ENCODE measurements at places on chromosomes 5 and 9.

- DNase-seq: no peak
Observed at GRCh38 chr5:66802941-66803340, 206.7 kb downstream of the MAST4 start.

GRCh38 chr5:81425569-81425968 is 31.6 kb upstream of the ACOT12 start:
- DNase-seq: peak; percentile 85

GRCh38 chr5:6187501-6187900 is 190.8 kb downstream of the MED10 start:
- DNase-seq: no peak

DNA sequence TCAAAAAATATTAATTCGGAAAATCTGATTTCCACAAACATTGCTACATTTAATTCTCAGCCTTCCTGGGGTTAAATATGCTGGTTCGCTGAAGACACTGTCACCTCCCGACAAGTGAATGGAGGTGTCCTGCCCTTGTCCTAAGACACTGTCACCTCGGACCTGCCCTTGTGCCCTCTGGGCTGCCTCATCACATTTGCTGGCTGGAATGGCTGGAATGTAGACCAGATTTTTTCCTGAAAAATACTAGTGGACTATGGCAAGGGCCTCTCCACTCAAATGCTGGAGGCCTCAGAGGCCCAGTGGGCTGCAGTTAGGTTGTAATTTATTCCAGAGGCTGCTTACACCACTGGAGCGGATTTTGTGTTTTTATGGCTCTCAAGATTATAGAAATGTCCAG is 28.2 kb downstream of the CACNA1B start:
- no peak for DNase-seq

- no peak for DNase-seq
Observed at GRCh38 chr5:28958581-28958980, 1920.2 kb upstream of the CDH9 start.

GRCh38 chr5:10393491-10393890 is 40.0 kb downstream of the MARCHF6 start:
- no peak for DNase-seq

DNA sequence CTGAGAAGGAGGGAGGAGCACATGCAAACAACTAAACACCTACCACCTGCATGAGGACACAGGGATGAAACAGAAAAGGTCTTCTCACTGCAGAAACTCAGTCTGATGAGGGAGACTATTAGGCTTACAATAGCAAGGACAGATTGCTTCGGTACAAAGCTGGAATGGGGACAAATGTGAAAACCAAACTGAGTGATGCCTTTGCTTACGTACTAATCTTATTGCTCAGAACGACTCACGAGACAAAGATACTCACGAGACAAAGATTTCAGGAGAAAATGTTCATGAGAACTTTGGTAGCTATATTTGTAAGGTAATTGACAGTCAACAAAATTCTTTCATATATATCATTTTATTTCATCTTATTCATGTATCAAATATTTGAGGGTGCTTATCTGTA is 71.9 kb upstream of the TAF1L start:
- DNase-seq: no peak

DNA sequence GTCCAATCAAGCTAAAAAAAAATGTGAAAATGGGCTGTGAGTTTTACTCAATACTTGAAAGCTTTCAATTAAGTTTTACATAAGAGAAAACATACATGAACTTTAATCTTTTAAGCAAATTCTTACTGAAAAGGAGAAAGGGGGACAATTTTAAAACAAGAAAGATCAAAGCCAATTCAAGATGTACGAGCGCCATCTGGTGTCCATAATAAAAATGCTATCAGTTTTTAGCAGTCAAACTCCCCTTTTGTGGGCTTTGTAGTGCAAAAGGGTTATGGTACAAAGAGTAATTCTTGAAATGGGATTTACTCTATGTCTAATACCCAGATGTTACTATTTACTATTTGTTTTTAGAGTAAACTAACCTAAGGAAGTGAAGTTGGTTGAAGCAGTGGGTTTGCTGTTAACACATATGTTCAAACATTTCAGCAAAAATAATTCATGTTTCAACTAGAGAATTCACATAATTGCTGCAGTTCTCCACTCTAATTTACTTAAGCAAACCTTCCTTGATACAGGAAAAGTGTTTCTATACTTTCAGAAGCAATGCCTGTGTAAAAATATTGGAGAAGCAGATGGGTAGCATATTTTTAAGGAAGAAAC is 228.2 kb upstream of the TYRP1 start:
- peak; percentile 58 for DNase-seq

- DNase-seq: no peak
Observed at GRCh38 chr5:158421319-158421718, 562.4 kb upstream of the CLINT1 start.

GRCh38 chr5:123561230-123561629 is 49.3 kb downstream of the CSNK1G3 start:
- no peak for DNase-seq

GRCh38 chr5:35854248-35854647 is 2.4 kb upstream of the IL7R start:
- DNase-seq: no peak

DNA sequence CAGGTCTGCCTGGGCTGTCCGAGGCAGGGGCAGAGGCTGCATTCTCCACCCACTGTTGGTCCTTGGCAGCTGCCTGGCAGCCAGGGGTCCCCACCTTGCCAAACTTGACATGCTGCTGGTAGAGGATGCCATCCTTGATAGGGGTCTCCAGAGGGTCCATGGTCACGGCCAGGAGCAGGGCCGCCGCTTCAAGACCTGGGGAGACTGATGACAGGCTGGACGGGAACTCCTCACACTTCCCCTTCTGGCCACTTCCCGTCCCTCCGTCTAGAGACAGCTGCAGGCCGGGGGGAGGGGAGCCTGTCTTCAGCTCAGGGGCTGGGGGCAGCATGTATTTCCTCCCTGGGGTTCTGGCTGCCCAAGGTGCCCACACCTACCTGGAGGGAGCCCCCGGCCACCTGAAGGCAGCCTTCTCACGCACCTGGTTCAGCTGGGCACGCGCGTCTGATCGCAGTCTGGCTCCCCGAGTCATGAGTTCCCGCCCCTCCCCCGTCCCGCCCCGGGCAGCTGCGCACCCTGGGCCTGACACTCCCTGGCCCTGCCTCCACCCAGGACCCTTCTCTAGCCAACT is at the start of gene DOK3:
Gene DOK3 (minus strand): TSS at position 446 of the 571 bp plus-strand sequence. CDS start 286 bp downstream, at position 160.
- peak; percentile 70 for DNase-seq

GRCh38 chr9:31137176-31138160 is 1247.0 kb upstream of the ACO1 start:
- DNase-seq: peak; percentile 25

GRCh38 chr5:98519571-98519970 is 253.9 kb upstream of the RGMB start:
- no peak for DNase-seq

DNA sequence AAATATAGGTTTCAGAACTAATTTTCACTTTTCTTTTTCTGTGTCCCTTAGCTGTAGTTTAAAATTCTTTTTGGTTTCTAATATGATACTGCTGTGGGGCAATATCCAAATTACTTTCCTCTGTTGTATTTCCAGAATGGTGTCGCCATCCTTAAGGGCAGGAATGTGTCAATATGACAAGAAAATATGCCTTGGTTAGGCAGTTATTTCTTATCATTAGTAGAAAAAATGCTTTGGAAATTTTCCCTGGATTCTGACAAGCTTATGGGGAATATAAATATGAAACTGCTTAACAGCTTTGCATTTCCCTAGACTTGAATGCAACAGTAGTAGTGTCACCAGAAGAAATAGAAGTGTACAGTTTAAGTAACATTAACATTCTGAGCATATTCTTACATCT is 29.4 kb downstream of the ANKRD34B start:
- DNase-seq: no peak

GRCh38 chr9:73543727-73544126 is 392.1 kb downstream of the ANXA1 start:
- DNase-seq: no peak

- peak; percentile 10 for DNase-seq
Observed at GRCh38 chr5:116626272-116626723, 51.7 kb upstream of the SEMA6A start.

GRCh38 chr5:139783436-139783965 is 12.1 kb upstream of the PSD2 start:
- no peak for DNase-seq

- DNase-seq: no peak
Observed at GRCh38 chr5:133387621-133388020, 224.7 kb downstream of the FSTL4 start.

DNA sequence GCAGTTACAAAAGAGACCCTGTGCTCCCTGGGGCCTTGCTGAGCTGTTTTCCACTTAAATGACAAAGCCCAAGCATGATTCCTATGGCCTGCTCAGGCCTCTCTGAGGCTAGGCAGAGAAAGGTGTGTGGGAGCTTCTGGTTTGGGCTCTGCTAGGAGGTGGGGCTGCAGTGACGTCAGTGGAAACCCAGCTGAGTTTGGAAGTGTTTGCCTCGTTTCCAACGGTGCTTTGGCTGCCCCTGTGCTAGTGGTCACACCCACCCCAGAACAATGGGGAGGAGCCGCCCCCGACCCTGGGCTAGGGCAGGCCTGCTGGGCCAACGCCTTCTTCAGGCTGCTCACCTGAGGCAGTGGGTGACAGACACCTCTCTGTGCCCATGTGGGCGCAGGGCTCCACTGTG is 10.4 kb downstream of the ANGPTL2 start:
- no peak for DNase-seq

DNA sequence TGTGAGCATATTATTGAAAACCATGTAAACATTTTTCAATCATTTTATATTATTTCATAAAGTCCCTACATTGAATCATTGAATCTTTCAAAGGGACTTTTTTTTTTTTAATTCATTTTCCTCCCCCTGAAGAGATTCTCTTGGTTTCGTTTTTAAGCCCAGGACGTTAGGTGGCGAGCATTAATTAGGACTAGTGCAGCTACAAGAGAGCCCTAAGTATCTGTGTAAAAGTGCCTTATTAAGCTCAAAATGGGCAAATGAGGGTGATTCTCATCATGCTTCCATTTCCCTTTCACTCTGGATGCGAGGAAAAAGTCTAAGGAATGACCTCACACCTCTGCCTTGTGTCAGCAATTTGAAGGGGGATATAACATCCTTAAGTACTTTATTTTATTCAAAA is 517.9 kb upstream of the ITGA1 start:
- DNase-seq: no peak

DNA sequence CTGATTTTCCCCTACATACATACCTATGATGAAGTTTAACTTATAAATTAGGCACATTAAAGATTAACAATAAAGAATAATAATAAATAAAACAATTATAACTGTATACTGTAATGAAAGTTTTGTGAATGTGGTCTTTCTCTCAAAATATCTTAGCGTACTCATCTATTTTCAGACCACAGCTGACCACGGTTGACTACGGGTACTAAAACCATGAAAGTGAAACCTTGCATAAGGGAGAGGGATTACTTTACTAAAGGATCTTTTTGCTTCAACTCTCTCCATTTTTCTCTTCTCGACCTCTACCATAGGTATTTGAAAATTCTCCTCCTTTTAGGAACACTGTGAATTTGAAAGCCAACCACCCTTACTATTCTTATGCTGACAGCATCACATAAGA is 475.5 kb downstream of the CETN3 start:
- no peak for DNase-seq

- DNase-seq: no peak
Observed at GRCh38 chr5:43515678-43516048, 715 bp upstream of the C5orf34 start.

GRCh38 chr5:141873933-141874261 is 4.3 kb downstream of the PCDH1 start:
- no peak for DNase-seq

- no peak for DNase-seq
Observed at GRCh38 chr5:118921866-118922265, 66.5 kb downstream of the DTWD2 start.

- DNase-seq: no peak
Observed at GRCh38 chr5:154732212-154732611, 23.0 kb upstream of the LARP1 start.

DNA sequence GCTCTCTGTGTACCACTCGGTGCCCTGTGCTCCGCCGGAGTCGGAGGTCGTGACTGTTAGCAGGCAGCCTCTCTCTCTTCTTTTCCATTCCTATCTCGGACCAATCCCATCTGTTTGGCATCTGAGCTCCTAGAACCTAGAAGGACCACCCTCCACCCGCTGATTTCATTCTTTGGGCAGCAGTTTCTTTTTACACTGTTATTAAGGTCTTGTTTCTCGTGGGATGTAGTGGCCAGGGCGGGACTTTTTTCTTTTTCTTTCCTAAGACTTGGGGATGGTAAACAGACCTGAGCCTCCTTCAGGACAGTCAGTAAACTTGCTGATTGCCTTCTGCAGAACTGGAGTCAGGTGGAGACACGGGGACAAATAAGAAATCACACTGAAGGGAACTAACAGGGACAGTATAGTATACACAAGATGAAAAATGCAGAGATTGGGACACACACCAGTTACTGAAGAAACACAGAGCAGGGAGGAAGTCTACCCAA is 500 bp downstream of the URM1 start:
- peak; percentile 14 for DNase-seq

DNA sequence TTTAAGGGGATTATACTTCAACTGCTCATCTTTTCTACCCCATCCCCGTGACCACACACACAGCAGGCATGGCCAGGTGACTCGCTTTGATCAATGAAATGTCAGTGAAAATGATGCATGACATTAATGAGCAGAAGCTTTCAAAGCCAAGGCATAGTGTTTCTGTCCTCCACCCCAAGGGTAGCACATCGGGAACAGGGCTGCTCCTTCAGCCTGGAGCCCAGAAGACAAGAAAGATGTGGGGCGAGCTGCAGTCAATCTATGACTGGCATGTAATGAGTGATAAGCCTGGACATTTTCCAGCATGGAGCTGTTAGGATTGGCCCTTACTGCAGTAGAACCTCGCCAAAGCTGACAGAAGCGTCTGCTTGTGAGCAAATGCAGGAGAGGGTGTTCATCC is 122.6 kb upstream of the IRX2 start:
- DNase-seq: no peak

DNA sequence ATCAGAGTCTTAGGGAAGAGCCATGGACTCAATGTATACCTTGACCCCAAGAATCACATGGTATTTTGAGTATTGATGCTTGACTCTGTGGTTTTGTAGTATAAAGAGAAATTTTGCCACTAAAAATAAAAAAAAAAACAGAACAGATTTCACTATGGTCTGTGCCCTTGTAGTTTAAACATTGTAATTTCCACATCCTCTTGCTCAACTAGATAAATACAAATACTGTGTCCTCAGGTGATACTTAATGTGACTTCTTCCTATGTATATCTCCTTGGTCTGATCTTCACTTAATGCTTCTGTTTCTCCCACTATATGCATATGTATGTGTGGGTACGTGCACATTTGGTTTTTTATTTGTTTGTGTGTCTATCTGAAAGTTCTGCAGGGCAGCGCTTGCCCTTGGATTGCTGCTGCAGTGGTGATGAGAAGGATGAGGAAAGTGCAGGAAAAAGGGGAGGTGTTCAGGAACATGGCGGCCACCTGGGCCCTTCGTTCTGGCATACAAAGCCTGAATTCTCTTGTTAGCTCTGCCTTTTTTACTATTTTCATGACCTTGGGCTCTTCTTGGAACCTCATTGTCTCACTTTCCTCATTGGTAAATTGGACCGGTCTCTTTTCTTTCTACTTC is 222.2 kb downstream of the MAST4 start:
- no peak for DNase-seq

- no peak for DNase-seq
Observed at GRCh38 chr5:33941090-33941489, 4.9 kb downstream of the RXFP3 start.

GRCh38 chr5:9437741-9438240 is 108.1 kb downstream of the SEMA5A start:
- DNase-seq: no peak

All from hematopoietic multipotent progenitor cell treated with erythropoietin and hydrocortisone succinate and interleukin-3 and kit ligand, for 6 days (in vitro differentiated cells).